Pancreas (tissue), 10 donors: ENCODE measurements at places on chromosomes 3 and 15. TPM values are rescaled to one million over a fixed set of nuclear protein-coding genes. Genes with fewer than 3 reads are reported as not detected.
A peak's percentile ranks its signal among the peaks of the same experiment; 100 is the strongest.

SPATA16 gene
- not detected for total RNA-seq

- DNase-seq, result no peak
- no peak overlapping the region for H3K4me3 ChIP-seq
- no peak overlapping the region for H3K27ac ChIP-seq
- H3K4me1 ChIP-seq, result no peaks in the 10 kb centered on the region
These were observed 146.5 kb upstream of the ARPP21 start for GRCh38 chr3:35492841-35493240.

- H3K27me3 ChIP-seq, result no peaks in the 10 kb centered on the region
- H3K36me3 ChIP-seq, result no peaks in the 10 kb centered on the region
- no peak overlapping the region for H3K27ac ChIP-seq
- no peak for DNase-seq
- H3K4me3 ChIP-seq, result no peak overlapping the region
- H3K4me1 ChIP-seq, result no peaks in the 10 kb centered on the region
These were observed 227.0 kb downstream of the FMN1 start for GRCh38 chr15:32967521-32967920.

DNA sequence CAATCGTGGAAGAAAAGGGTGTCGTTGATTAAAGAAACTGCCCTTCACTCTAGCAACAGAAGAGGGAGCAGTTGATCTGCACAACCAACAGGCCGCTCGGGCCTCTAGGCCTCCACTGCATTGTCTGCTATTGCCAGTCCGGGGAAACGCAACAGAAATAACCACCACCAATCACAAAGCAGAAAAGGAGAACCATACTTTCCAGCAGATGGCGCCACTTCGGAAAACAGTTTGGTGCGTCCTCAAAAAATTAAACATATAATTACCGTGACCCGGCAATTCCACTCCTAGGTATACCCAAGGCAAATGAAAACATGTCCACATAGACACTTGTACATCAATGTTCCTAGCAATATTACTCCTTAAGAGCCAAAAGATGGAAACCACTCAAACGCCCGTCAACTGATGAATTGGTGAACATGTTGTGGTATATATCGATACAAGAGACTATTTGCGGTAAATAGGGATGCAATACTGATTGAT lies 154.1 kb downstream of the TJP1 start:
- no peak overlapping the region for H3K4me3 ChIP-seq
- no peak overlapping the region for H3K27ac ChIP-seq
- DNase-seq, result peak; percentile 92

DNA sequence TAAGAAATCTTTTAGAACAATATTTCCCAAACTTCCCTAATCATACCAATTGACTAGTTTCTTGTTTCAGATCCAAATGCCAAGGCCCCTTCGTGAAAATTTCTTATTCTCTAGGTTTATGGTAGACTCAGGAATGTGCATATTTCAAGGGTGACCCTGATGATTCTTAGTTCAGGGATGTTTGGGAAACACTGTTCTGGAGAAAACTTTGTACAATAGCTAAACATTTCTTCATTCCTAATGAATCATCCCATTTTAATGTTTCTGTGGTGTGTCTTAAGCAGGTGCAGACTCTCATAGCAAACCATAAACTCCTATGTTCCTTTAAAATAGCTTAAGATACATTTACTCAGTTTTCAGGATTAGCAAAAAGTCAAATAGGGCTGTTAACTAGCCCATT lies 314.5 kb downstream of the TIGIT start:
- no peak overlapping the region for H3K4me3 ChIP-seq
- H3K27ac ChIP-seq, result no peak overlapping the region
- no peaks in the 10 kb centered on the region for H3K36me3 ChIP-seq
- H3K27me3 ChIP-seq, result no peaks in the 10 kb centered on the region

CCR5 gene
- 0.90 TPM for total RNA-seq

- no peaks in the 10 kb centered on the region for H3K36me3 ChIP-seq
- H3K27ac ChIP-seq, result no peak overlapping the region
- no peaks in the 10 kb centered on the region for H3K4me1 ChIP-seq
- H3K27me3 ChIP-seq, result no peaks in the 10 kb centered on the region
- no peak for DNase-seq
These were observed 92.0 kb downstream of the CADM2 start for GRCh38 chr3:85050821-85051220.

SLC22A14 gene
- total RNA-seq, result not detected

DNA sequence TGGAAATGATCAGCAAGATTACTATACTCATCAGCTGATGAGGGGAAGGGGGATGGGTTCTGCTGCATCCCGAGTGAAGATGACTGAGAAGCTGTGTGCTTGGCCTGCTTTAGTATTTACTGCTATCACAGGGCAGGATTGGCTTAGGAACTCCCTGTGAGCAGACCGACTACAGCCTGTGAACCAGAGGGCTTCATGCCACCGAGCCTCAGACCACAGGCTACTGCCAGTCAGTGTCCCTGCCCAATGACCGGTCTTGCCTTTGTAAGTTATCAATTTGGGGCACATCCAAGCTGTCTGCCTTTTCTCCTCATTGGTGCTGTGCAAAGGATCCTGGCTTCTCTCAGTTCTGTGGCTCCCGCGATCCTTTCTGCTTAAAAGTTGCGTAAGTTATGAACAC lies 71.5 kb downstream of the PDCD6IP start:
- H3K27ac ChIP-seq, result no peak overlapping the region
- no peaks in the 10 kb centered on the region for H3K36me3 ChIP-seq
- no peak for DNase-seq
- no peaks in the 10 kb centered on the region for H3K27me3 ChIP-seq
- H3K4me3 ChIP-seq, result no peak overlapping the region
- no peaks in the 10 kb centered on the region for H3K4me1 ChIP-seq

GRCh38 chr3:109642025-109642424 lies 304.7 kb upstream of the DPPA4 start:
- no peaks in the 10 kb centered on the region for H3K27me3 ChIP-seq
- no peaks in the 10 kb centered on the region for H3K36me3 ChIP-seq
- no peaks in the 10 kb centered on the region for H3K4me1 ChIP-seq
- no peak for DNase-seq

SENP8 gene
- total RNA-seq, result 2.1 TPM

DNA sequence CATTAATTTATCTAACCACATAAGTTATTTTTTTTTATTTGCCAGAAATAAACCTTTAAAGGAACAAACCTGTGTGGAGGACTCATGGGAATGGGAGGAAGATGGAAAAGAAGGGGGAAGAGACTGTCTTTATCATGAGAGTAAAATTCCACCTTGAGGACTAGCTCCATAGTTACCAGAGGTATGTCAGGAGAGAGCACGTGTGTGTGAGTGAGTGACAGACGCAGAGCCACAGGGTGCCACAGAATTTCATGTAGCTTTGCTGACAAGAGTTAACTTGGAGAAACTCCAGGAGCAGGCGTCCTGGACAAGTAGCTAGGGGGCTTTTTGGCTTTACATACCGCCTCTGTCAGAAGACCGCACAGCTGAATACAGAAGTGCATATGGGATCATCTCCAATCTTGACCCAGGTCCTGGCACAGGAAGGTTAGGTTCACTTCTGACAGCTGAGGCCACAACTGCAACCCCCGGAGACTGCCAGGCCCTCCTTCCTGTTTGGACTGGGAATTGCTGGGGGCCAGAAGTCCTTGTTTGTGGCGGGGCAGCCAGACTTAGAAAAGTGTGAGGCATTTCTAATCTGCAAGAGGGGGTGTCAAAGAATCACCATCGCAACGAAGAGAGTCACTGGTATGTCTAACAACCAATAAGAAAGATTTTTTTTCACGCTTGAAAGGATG lies 197.8 kb upstream of the TPM1 start:
- no peaks in the 10 kb centered on the region for H3K27me3 ChIP-seq
- H3K4me3 ChIP-seq, result no peak overlapping the region
- DNase-seq, result no peak
- peaks cover 24% of the 10 kb centered on the region for H3K4me1 ChIP-seq

- no peaks in the 10 kb centered on the region for H3K27me3 ChIP-seq
- H3K27ac ChIP-seq, result peak overlapping the region; percentile 21
- H3K4me1 ChIP-seq, result peaks cover 43% of the 10 kb centered on the region
- DNase-seq, result no peak
- no peaks in the 10 kb centered on the region for H3K36me3 ChIP-seq
These were observed 4.9 kb upstream of the TMEM212 start for GRCh38 chr3:171838218-171838720.

DNA sequence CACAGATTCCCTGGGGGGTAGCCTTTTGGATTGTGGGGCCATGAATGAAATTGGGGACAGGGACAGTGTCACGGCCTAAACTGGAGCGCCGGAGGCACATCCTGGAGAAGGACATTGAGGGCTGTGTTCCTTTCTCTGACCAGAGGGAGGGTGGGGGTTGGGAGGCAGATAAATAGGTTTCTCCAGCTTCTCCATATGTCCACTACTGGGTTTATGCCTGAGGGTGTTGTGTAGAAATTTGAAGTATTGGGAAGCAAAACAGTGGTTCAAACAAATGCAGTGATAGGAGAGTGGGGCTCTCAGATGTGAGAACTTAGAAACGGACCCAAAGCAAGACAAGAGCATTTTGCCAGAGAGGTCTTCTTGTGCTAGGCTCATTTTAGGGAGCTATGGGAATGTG lies 34.3 kb downstream of the TRIM71 start:
- no peaks in the 10 kb centered on the region for H3K27me3 ChIP-seq
- H3K36me3 ChIP-seq, result no peaks in the 10 kb centered on the region
- no peak overlapping the region for H3K27ac ChIP-seq
- no peak overlapping the region for H3K4me3 ChIP-seq
- H3K4me1 ChIP-seq, result no peaks in the 10 kb centered on the region
- no peak for DNase-seq

GRCh38 chr3:189337673-189338091 lies 165.9 kb downstream of the TPRG1 start:
- no peak overlapping the region for H3K4me3 ChIP-seq
- no peaks in the 10 kb centered on the region for H3K36me3 ChIP-seq
- no peak overlapping the region for H3K27ac ChIP-seq
- no peaks in the 10 kb centered on the region for H3K4me1 ChIP-seq

DNA sequence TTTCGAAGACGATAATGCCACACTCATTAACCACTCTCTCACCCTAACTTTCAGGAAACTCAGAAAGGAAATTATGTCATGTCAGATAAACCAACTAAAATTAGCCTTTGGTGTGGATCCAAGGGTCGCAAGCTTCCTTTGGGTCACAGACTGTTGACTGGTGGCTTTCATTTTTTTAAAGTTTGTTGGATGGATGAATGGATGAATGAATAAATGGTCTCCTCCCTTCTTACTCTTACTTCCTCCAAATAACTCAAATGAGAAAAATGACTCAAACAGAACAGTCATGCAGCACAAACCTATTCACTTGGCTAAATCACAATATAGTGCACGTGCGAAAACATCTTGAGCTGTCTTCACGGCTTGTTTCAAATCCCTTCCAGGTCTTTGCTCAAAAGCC lies 82.9 kb upstream of the HACD2 start:
- no peak for DNase-seq
- peak overlapping the region; percentile 6 for H3K27ac ChIP-seq
